Cardiac muscle cell (in vitro differentiated cells and primary cell): ENCODE measurements at places on chromosomes 3 and 15. TPM values are rescaled to one million over a fixed set of nuclear protein-coding genes. Genes with fewer than 3 reads are reported as not detected.

FBXO40 gene
- total RNA-seq, result 7.3 and 18.0 TPM in 2 replicates

GRCh38 chr3:123296836-123297626, 95.3 kb downstream of the SEC22A start:
- DNase-seq, result no peak

GRCh38 chr3:89845053-89845452, 737.6 kb downstream of the EPHA3 start:
- DNase-seq, result no peak

DNA sequence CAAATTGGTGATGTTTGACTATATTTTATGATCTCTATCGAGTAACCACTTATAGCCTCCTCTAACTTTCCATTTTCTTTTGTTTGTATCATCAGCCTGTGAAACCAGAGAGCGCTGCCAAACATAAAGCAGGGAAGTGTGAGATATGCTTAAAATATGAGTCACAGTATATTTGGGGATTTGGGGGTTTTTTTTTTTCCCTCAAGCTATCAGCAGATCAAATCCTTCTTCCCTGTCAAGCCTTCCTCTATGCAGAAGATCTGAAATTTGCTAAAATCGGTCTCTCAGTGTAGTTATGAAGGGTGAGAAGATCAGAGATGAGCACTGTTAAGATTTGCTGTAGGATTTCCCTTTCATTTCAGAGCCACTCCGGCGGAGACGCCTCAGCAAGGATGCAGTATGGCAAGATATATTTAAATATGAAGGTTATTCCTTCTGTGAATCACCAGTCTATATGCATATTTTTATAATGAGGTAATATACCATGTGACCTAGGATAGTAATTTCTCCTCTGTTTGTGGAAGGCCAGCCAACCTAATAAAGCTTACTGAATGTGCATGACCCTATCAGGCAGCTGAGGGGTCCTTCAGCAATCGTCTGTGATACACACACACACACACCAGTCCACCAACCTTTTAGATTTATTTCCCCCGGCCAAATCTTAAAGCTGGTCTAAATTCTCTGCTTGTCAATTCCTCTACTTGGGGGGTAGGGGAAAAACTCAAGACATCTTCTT, 474.1 kb downstream of the FOXP1 start:
- peak; percentile 73 for DNase-seq

- DNase-seq, result no peak
These were observed 26.4 kb downstream of the RSL24D1 start for GRCh38 chr15:55170361-55170760.

DNA sequence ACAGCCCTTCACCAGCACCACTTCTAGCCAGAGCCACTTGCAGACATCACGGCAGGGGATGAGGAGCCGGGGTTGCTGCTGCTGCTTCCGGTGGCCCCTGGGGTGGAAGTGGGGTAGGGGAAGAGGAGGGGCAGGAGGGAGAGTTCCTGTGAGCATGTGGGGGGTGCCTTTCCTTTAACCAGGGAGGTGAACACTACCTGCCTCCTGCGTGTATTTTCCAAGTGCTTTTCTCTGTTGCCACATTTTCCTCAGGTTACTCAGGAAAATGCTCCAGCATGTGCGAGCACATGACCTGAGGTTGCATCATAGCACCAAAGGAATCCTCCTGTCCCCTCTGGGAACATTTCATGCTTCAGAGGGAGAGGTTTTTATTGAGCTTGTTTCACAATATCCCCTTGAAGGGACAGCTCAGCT, 12.2 kb upstream of the SACM1L start:
- peak; percentile 77 for DNase-seq

DNA sequence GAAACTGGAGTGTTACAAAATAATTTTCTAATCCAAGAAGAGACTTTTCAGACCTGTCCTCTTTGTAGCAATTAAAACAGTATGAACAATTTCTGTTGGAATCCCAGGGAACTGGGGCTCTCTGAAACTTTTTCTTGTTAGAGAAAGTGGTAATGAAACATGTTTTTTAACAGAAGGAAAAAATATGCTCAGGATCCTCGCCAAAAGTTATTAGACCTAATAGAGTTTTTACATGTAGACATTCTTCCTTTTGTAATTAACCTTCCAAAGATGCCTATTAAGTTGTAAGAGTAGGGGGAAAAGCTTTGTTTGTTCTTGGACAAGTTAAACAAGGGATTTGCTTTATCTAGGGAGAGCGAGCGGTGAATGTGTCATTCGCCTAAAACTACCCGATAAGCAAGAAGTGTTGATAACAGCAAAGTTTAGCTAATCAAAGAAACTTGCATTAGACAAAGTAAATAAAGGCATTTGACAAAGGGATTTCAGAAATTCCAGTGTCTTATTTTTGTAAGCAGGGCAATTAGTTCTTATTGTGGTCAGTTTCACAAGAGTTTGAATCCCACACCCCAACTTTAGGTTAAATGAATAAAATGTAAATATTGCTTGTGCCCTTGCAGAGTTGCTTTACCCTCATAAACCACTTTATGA, 2.3 kb downstream of the RARB start:
- peak; percentile 58 for DNase-seq

DNA sequence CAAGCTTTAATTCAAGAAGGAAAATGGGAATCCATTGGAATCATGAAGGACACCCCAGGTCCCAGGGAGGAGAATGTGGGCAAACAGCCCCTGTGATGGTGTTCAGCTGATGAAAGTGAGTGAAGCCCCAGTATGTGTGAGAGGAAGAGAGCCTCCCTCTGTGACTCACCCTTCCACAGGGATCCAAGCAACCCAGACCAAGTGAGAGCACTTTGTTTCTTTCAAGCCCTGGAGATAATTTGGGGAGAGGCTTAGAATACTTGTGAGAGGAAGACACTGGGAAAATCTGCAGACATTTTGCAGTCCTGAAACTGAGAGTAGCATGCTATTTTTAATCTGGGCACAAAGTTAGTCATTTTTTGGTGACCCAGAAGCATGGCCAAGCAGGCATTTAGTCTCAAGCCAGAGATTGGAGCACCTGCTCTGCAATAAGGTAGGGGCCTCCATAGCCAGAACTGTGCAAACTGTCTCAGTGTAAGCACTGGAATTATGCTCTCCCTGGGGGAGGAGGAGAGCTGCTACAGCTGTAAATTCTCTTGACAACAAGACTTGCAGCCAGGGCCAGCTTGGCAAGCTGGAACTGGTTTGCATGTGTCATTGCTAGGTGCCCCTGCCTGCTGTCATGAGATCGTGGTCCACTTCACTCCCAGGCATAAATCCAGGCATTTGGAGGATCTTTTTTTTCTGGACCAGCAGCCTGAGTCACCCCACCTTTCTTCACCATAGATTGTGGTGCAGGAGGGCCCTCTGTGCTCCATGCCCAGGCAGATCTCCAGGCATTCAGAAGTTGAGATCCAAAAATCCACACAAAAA, 537.8 kb upstream of the DPPA4 start:
- DNase-seq, result no peak

GRCh38 chr3:23036728-23037127, 166.4 kb upstream of the UBE2E2 start:
- DNase-seq, result no peak

DNA sequence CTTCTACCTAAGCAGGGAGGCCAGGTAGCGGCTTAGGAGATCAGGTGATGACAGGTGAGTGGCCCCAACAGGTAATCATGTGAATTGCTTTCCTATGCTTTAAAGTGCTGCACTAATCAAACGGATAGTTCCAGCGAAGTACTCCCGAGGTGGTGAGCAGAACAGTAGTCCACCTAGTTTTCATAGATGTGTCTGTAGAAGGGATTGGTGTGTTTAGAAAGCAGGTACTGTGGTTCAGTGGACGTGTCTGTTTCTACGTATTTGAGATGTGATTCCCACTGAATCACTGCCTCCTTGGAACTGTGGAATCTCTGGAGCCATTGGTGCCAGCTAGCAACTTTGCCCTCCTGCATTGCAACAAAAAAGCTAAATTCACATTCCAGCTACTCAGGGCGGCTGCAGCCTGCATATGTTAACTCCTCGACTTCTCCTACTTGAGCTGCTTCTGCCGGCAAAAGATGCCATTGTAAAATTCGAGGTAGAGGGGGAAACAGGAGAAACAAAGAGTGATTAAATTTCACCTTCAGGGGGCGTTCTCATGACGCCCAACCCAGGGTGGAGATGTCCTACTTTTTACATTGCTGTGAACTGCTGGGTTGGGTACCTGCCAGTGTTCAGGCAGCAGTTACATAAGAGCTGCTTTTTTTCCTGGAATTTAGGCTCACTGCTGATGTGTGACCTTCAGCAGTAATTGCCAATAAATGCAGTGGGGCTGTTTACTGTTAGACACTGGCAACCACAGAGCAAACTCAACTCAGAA, 227.3 kb downstream of the ITPR1 start:
- peak; percentile 44 for DNase-seq

TMEM158 gene
- 0.83 and 2.2 TPM in 2 replicates for total RNA-seq

GP5 gene
- total RNA-seq, result 0.83 and 0.95 TPM in 2 replicates

GRCh38 chr15:92809880-92810361, 90.2 kb upstream of the CHD2 start:
- peak; percentile 69 for DNase-seq

DNA sequence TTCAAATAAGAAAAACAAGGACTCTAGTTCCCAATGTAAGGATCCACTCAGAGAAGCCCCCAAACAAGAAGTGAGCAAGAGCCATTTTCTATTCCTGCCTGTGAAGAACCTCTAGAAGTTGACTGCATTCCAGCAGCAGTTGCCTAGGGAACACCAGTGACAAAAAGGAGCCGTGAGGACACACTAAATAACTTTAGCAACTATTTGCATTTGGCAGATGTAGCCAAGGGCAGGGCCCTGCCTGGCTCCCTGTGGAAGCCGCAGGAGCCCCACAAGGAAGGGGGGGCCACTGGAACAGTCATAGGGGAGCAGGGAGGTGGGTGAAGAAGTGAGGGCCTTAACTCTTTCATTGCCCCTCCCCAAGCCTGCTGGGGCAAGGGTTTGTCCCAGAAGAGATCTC, 470.2 kb upstream of the PROK2 start:
- peak; percentile 72 for DNase-seq

GRCh38 chr3:88057630-88058305, 1.0 kb downstream of the CGGBP1 start:
- DNase-seq, result peak; percentile 54

IQCF5 gene
- not detected in 2 replicates for total RNA-seq

GRCh38 chr15:70806992-70807712, 43.8 kb upstream of the UACA start:
- DNase-seq, result no peak
